ENCODE measurements at places on chromosomes 11 and 22.

DNA sequence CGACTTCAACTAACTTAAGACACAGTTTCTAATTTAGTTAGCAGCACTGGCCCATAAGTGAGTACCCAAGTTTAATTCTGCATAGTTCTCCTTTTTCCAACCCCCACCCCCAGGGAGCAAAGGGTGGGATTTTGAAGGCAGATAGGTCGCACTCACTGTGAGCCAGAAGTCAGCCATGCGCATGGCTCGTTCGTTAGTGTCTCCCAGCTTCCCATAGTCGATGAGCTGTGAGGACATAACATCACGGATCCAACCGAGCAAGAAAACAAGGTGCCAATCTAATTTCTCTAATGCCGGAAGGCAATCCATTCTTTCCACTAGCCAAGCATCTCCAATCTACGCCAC, 577 bp downstream of the MRPL17 start:
- peak overlapping the region; percentile 85 for H3K4me3 ChIP-seq
- no peak overlapping the region for H3K27ac ChIP-seq

- no peaks in the 10 kb centered on the region for H3K4me1 ChIP-seq
- H3K4me3 ChIP-seq, result no peak overlapping the region
- H3K36me3 ChIP-seq, result no peaks in the 10 kb centered on the region
- no peaks in the 10 kb centered on the region for H3K27me3 ChIP-seq
- no peak overlapping the region for H3K27ac ChIP-seq
- DNase-seq, result no peak
Observed at GRCh38 chr11:1792461-1792860, 28.7 kb upstream of the CTSD start.

DNA sequence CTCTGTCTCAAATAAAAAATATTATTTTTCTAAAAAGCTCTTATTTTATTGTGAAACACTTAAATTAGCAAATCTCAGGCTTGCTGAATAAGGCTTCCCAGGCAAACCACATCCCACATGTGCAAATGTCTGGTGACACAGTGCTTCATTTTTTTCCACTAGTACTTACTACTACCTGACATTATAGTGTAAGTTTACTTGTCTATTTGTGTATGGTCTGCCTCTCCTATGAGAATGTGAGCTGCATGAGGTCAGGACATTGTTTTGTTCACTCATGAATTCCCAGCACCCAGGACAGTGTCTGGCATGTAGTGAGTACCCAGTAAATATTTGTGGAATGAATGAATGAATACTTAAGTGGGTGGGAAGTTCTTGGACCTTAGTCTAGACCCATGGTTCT, 103.1 kb downstream of the PTPRJ start:
- H3K4me1 ChIP-seq, result peaks cover 4% of the 10 kb centered on the region
- no peak overlapping the region for H3K4me3 ChIP-seq
- no peaks in the 10 kb centered on the region for H3K27me3 ChIP-seq
- H3K27ac ChIP-seq, result no peak overlapping the region
- no peak for DNase-seq

DNA sequence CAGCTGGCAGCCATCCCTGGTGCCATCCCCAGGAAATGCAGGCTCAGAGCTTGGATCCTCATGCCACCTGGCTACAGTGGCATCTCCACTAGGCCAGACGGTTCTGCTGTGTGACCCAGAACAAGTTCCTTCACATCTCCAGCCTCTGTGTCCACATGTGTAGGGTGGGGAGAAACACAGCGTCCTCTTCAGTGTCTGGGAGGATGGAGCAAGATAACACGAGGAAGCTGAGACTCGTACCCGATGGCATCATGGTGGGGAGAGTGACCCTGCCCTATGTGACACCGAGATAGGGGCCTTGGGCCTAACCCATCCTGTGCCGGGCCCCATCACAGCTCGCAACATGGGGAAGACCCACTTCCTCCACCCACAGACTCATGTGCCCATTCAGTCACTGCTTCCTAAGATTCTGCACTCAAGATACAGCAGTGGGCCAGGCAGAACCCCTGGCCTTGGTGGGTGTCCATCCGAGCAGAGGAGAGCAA, 78.5 kb downstream of the MORC2 start:
- H3K36me3 ChIP-seq, result no peaks in the 10 kb centered on the region
- H3K4me1 ChIP-seq, result no peaks in the 10 kb centered on the region
- H3K4me3 ChIP-seq, result no peak overlapping the region
- DNase-seq, result no peak

DNA sequence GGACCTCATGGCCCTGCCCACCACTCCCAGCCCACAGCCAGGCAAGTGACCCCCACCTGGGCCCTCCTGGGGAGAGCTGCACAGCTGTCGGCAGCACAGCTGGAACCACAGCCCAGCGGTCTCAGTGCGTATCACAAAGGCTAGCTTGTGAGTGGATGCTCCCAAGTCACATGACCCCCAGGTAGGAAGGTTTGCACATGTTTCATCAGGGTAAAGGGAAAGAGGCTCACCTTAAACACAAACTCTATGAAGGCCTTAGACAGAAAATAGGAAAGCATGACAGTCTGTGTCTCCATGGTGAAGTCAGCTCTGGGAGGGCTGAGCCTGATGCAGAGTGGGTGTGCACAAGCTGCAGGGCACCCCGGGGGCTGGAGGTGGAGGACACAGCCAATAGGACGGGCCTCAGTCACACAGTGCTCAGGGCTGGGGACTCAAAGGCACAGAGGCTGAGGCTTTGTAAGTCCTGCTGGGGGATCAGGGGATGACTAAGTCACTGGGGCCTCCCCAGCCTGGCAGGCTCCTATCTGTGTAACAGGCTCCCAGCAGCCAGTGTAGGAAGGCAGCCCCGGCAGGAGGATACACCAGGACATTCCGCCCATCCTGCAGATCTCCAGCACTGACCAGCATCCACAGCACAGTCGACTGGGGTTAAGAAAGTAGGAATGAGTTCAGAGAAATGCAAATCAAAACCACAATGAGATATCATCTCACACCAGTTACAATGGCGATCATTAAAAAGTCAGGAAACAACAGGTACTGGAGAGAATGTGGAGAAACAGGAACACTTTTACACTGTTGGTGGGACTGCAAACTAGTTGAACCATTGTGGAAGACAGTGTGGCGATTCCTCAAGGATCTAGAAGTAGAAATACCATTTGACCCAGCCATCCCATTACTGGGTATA, 22.0 kb downstream of the CELSR1 start:
- DNase-seq, result no peak
- H3K36me3 ChIP-seq, result no peaks in the 10 kb centered on the region
- no peaks in the 10 kb centered on the region for H3K4me1 ChIP-seq
- H3K4me3 ChIP-seq, result no peak overlapping the region
- no peak overlapping the region for H3K27ac ChIP-seq

DNA sequence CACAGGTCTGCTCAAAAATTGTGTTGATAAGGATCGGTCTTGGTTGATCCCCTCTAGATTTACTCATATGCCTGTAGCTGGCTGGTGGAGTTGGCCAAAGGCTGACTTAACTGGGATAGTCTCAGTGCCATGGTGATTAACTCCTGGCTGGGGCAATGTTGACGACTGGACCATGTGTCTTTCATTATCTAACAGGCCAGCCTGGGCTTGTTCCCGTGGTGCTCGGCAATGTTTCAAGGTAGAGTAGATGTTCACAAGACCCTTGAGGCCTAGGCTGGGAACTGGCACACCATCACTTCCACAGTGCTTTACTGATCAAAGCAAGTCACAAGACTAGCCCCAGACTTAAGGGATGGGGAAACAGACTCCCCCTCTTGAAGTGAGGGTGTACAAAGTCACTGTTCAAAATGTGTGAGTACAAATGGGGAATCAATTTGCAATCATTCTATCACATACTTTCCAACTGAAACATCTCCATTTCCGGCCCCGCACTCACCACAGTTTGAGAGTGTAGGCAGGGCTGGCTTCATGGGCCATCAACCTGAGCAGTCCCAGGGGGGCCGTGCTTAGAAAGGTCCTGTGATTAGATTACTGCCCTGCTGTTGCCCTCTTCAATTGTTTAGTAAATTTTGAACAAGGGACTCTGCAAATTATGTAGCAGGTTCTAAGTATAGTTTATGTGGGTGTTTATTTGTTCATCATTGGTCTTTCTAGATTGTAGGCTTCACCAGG, 240.8 kb downstream of the NELL1 start:
- no peak for DNase-seq
- H3K4me3 ChIP-seq, result no peak overlapping the region
- H3K27me3 ChIP-seq, result no peaks in the 10 kb centered on the region
- H3K36me3 ChIP-seq, result no peaks in the 10 kb centered on the region

DNA sequence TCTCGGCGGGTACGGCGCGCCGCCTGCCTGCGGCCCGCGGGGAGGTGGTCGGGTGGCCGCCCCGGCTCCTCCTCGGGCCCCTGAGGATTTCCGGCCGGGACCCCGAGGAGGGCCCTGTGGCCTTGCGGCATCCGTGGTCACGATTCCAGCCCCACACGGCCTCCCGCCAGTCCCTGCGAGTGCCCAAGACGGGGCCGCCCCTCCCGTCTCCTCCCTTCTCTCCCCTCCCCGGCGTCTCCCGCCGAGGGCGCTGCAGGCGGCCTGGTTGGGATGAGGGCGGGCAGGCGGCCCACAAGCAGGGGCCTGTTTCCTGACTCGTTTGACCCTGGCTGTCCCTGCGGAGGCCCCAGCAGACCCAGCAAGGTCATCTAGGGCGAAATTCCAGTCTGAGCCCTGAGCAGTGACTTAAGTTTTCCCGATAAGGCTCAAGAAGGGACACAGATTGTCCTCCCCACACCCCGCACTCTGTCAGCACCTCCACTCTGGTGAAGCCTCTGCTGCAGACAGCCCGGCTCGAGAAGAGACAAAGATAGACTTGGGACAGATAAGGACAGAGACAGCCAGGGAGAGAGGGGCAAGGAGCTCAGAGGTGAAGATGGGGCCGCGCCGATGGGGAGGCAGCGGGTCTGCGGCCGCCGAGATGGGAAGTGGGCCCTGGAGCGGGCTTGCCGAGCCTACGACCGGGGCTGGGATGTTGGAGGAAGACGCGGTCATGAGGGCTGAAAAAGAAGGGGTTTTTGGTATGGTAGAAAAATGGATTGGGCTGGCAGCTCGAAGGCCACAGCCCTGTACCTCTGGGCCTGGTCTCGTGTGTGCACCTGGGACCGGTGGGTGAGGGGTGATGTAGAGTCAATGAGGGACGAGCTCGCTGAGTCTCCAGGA, 95.0 kb downstream of the SWAP70 start:
- peak; percentile 62 for DNase-seq
- H3K27me3 ChIP-seq, result no peaks in the 10 kb centered on the region
- H3K36me3 ChIP-seq, result no peaks in the 10 kb centered on the region
- H3K27ac ChIP-seq, result peak overlapping the region; percentile 88
- H3K4me1 ChIP-seq, result peaks cover 32% of the 10 kb centered on the region

DNA sequence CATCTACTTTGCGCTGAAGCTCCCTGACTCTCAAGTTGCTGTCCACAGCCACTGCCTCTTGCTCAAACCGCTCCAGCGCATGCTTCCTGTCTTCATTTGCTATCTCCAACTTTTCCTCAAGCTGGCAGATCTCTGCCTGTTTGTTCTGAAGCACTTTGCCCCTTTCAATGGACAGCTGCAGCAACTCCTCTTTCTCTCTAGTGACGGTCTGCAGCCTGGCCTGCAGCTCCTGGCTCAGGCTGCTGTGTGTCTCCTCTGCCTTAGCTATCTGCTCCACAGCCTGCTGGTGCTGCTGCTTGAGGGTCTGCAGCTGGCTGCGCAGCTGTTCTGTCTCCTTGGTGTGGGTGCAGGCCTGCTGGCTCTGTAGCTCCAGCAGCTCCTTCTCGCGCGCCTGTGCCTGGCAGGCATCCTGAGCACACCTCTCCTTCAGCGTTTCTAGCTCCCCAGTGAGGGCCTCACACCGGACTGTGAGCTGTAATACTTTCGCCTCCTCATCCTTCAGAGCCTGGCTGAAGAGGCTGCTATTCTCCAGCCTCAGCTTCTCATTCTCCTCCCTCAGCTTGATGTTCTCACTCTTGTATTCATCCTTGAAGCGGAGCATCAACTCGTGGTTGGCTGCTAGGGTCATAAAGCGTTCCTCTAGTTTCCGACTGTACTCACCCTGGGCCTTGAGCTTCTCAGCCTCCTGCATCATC, 723 bp downstream of the CCDC89 start:
- peak overlapping the region; percentile 64 for H3K27ac ChIP-seq
- no peaks in the 10 kb centered on the region for H3K4me1 ChIP-seq
- H3K27me3 ChIP-seq, result no peaks in the 10 kb centered on the region
- peak; percentile 47 for DNase-seq
- H3K4me3 ChIP-seq, result no peak overlapping the region
- no peaks in the 10 kb centered on the region for H3K36me3 ChIP-seq

DNA sequence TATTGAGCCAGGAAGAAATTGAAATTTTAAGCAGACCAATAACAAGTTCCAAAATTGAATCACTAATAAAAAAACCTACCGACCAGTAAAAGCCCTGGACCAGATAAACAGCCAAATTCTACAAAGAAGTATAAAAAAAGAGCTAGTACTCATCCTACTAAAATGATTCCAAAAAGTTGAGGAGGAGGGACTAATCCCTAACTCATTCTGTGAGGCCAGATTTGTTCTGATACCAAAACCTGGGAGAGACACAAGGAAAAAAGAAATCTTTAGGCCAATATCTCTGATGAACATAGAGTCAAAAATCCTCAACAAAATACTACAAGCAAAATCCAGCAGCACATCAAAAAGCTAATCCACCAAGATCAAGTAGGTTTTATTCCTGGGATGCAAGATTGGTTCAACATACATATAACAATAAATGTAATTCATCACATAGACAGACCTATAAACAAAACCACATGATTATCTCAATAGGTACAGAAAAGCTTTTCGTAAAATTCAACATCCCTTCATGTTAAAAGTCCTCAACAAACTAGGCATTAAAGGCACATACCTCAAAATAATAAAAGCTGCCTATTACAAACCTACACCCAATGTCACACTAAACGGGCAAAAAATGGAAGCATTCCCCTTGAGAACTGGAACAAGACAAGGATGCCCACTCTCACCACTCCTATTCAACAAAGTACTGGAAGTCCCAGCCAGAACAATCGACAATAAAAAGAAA, 13.1 kb downstream of the OR52A5 start:
- no peak for DNase-seq
- no peaks in the 10 kb centered on the region for H3K4me1 ChIP-seq
- no peaks in the 10 kb centered on the region for H3K36me3 ChIP-seq
- H3K4me3 ChIP-seq, result no peak overlapping the region
- no peaks in the 10 kb centered on the region for H3K27me3 ChIP-seq

Measured in small intestine (tissue), 16 donors.